ENCODE measurements at places on chromosomes 1 and 21.
A peak's percentile ranks its signal among the peaks of the same experiment; 100 is the strongest.

DNA sequence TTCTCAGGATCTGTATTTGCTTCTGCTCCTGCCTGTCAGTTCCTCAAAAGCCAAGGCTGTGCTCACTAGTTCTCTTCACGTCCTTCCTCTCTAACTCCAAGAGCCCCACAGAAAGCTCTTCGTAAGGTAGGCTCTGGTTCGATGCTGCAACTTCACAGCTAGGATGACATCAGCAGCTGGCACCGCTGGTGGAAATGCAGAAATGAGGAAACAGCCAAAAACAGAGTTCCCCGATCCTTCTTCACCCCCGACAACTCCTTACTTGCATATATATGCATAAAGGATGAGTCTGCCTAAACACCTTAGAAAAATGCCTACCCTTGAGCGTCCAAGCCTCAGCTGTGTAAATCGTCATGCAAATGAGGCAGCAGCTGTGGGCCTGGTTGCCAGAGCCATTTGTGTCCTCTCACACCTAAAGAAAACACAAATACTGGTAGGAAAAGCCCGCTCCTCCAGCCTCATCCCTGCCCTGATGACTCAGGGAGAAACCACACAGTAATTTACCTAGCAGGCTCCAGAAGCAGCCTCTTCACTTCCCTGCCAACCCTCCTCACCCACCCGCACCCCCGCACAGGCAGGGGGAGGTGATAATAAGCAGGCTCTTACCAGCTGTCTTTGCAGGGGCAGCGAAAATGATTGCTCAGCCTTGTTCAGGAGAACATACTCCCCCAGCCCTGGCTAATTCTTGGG is 28.2 kb downstream of the BATF3 start:
- no peak overlapping the region for H3K27ac ChIP-seq
- no peaks in the 10 kb centered on the region for H3K36me3 ChIP-seq
- H3K4me1 ChIP-seq: peaks cover 40% of the 10 kb centered on the region
- H3K4me3 ChIP-seq: no peak overlapping the region
- no peak for DNase-seq

DNA sequence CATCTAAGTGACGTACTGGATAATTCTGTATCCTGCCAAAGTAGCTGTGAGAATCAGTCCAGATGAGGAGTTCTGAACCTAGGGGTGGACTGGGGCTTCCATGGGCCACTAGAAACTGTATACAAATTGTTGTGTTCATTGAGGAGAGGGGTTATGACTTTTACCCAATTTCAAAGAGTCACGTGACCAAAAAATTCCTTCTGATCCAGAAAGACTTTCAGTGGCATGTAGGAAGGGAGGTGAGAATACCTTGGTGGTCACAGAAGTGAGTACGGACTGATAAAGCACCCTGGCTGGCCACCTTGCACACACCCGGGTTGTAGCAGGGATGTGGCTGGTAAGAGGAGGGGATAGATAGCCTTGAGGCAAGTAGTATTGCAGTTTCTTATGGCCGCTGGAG is 60.4 kb downstream of the BCAR3 start:
- DNase-seq: no peak
- peaks cover 3% of the 10 kb centered on the region for H3K4me1 ChIP-seq
- H3K36me3 ChIP-seq: no peaks in the 10 kb centered on the region
- H3K4me3 ChIP-seq: no peak overlapping the region
- peaks cover 20% of the 10 kb centered on the region for H3K27me3 ChIP-seq
- no peak overlapping the region for H3K27ac ChIP-seq

- DNase-seq: no peak
- no peak overlapping the region for H3K27ac ChIP-seq
- peaks cover 21% of the 10 kb centered on the region for H3K4me1 ChIP-seq
Measured at GRCh38 chr21:37270576-37271365, 3.6 kb upstream of the VPS26C start.

- no peaks in the 10 kb centered on the region for H3K36me3 ChIP-seq
- no peak for DNase-seq
- H3K27ac ChIP-seq: no peak overlapping the region
- no peak overlapping the region for H3K4me3 ChIP-seq
Measured at GRCh38 chr1:184412472-184412871, 25.6 kb downstream of the C1orf21 start.

DNA sequence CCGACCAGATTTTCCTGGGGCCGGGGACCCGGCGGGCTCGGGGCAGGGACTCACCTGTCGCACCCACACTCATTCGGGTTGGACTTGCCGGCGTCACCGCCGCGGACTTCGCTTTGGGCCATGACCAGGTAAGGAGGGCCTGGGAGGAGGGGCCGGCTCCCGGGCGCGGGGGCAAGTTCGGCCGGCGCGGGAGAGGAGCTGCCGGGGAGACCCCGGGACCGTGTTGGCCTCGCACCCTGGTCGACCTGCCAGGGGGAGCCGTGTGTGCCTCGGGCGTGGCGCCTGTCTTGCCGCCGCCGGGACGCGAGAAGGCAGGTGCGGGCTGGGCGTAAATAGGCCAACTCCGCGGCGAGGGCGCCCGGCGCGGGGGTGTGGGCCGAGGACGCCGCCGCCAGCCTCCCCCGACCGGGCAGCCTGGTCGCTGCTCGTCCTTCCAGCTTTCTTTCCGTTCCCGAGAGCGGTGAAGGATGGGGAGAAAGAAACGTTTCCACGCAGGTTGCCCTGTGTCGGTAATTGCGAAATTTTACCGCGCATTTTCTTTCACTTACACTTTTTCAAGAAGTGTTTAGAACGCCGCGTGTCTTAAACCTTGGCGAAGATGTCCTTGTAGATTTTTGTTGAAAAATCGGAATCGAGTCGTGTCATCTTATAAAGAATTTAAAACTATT is 558 bp downstream of the USP1 start:
- DNase-seq: no peak
- no peaks in the 10 kb centered on the region for H3K27me3 ChIP-seq
- peaks cover 46% of the 10 kb centered on the region for H3K4me1 ChIP-seq

DNA sequence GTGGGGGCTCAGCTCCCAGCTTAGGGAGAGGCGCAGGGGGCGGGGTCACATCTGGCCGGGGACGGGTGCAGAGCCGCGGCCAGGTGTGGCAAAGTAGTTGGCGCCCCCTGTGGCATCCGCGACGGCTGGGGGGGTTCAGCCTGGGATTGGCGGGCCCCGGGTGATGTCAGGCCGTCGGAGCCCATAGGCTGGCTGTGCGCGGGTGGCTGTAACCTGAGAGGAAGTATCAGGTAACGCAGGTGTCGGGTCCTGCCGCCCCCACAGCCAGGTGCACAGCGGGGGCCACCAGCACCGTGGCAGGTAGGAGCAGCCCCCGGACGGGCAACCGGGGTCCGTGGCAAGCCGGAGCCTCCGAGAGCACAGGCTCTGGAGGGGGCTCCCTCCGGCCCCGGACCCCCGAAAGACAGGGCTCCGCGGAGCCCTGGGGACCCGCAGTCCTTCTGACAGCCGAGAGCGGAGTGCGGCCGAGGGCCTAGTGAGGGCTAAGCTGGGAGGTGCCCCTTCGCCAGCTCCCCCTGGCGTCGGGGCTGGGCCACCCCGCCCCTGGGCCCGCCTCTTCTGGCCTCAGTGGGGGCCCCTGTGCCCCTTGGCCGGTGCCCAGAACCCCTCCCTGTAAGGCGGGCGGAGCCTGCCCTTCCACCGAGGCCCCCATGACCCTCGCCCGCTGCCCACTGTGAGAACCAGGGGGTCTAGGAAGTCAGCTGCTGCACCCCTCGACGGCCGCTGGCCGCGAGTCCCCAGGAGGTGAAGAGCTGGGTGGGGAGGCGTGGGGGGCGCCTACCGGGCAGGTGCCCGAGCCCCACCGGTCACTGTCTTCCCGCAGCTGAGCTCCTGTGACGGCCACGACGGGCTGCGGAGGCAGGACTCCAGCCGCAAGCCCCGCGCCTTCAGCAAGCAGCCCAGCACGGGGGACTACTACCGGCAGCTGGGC is 17.9 kb downstream of the TNFRSF25 start:
- no peak for DNase-seq
- no peak overlapping the region for H3K4me3 ChIP-seq
- H3K27ac ChIP-seq: no peak overlapping the region
- peaks cover 9% of the 10 kb centered on the region for H3K4me1 ChIP-seq

DNA sequence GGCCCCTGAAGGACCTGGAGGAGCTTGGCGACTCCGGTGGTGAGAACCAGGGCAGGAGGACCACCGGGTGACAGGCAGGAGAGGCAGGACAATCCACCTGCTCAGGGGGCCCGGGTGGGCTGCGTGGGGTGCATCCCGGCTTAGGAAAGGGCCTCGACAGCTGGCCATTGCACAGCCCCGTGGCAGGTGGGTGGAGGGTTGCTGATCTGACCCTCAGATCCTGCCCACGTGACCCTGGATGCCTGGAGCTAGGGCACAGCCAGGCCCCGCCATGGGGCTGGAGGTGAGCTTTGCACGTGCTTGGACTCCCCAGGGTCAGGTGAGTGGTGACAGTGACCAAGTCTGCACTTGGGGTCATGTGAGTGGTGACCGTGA is 35.5 kb upstream of the SLC19A1 start:
- peaks cover under 1% of the 10 kb centered on the region for H3K27me3 ChIP-seq
- no peak overlapping the region for H3K27ac ChIP-seq
- DNase-seq: no peak
- H3K36me3 ChIP-seq: no peaks in the 10 kb centered on the region

DNA sequence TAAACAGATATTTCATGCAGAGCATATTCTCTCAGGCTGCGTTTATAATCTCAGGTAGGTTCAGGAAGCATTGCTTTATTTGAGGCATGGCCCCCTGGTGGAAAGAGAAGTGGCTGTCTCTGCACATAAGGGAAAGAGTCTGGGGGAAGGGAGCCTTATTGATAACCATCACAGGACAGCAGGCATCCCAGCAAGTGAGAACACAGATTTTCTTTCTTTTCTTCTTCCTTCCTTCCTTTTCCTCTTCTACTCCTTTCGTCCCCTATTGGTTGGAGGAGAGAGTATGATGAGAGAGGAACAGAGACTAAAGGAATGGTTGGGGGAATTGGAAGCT is 21.9 kb downstream of the TSNAX start:
- peaks cover 30% of the 10 kb centered on the region for H3K36me3 ChIP-seq
- H3K27me3 ChIP-seq: no peaks in the 10 kb centered on the region
- peak; percentile 26 for DNase-seq
- no peak overlapping the region for H3K4me3 ChIP-seq
- H3K4me1 ChIP-seq: peaks cover 17% of the 10 kb centered on the region
- H3K27ac ChIP-seq: no peak overlapping the region

DNA sequence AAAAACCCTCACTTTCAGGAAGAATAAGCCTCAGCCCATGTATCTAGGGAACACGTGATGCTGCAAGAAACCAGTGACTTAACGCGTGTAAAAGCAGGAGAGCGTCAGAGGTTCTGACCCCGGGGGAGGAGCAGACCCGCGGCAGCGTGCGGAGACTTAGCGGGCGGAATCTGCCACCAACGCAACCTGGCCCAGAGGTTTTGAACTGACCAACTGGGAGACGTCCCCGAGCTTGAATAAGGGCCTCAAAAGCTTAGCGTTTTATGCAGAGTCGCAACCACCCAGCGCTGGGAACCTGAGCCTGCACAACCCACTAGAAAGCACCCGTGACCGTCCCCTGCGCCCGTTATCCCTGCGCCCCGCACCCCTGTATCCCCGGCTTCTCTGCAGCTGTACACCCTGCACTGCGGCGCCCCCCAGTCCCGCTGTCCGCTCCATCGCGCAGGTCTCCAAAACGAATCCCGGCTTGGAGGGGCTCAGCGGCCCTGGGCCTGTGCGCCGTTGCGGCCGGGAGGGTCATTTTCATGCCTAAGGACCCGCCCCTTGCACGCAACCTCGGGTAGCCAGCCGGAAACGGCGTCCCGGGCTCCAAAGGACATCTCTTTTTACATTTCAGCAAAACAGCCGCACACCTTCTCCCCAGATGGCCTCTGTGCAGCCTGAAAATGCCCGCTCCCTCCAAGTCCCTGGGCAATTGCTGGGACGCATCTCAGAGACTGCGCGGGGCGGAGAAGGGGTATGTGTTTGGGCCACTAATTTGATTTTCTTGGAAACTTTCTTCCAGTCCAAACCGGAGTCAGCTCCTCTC is 29.4 kb upstream of the TRIM17 start:
- no peaks in the 10 kb centered on the region for H3K36me3 ChIP-seq
- peaks cover 19% of the 10 kb centered on the region for H3K4me1 ChIP-seq
- peak; percentile 52 for DNase-seq
- H3K27ac ChIP-seq: peak overlapping the region; percentile 18

DNA sequence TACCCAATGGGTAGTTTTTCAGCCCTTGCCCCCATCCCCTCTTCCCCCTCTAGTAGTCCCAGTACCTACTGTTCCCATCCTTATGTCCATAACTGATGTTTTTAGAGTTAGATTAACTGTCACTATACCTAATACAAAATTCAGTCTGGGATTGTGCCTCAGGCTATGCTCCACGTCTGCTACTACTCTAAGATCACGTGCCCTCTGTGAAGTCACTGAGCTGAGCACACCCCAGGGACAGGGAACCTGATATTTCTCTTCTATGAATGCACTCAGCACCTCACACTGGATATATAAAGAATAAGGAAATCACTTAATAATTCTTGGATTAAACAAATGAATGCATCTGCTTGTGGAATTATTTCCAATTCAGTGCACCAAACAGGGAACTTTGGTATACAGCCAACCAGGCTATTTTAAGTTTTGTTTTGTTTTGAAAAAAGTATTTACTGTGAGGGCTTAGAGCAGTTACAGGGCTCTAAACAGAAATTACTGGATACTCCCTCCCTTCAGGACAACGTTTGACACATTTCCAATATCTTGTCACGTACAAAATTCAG is 307.9 kb downstream of the SMYD3 start:
- H3K4me1 ChIP-seq: no peaks in the 10 kb centered on the region
- no peak overlapping the region for H3K27ac ChIP-seq
- no peaks in the 10 kb centered on the region for H3K27me3 ChIP-seq
- H3K36me3 ChIP-seq: no peaks in the 10 kb centered on the region
- no peak overlapping the region for H3K4me3 ChIP-seq
- no peak for DNase-seq

GRCh38 chr1:200670242-200671118 is 773 bp upstream of the DDX59 start:
- peak overlapping the region; percentile 99 for H3K4me3 ChIP-seq
- H3K27me3 ChIP-seq: peaks cover 2% of the 10 kb centered on the region
- peak; percentile 27 for DNase-seq
- peak overlapping the region; percentile 93 for H3K27ac ChIP-seq
- H3K36me3 ChIP-seq: peaks cover 18% of the 10 kb centered on the region
- H3K4me1 ChIP-seq: peaks cover 36% of the 10 kb centered on the region

DNA sequence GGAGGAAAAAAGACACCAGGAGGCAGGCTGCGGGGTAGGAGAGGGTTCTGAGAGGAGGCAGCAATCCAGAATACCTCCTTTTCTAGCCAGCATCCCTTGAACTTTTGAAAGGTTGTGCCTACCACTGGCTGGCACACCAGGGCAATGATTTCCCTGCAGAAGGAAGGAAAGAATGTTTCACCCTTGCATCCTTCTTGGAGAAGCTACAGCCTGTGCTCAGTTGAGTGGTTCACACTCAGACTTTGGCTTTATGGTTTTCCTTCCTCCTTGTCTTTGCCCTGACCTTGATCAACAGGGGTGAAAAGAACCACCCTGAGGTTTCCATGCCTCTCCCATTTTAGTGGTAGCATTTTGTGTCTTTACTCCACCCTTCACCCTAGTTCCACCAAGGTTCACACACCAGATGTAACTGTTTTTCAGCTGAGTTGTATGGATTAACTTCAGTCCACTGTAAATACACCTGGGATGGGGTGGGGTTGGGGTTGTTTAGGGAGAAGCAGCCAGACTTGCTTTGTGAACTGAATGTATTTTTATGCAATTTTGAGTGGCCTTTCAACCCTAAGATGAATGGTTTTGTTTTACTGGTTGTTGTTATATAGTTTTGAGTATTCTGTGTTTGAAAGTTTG is 122.3 kb downstream of the SYT2 start:
- peaks cover 14% of the 10 kb centered on the region for H3K4me1 ChIP-seq
- no peak for DNase-seq

Measured in activated CD4-positive, alpha-beta memory T cell treated with anti-CD3 and anti-CD28 coated beads, Interleukin-2, amount 10 ng/mL, durations not matched to agents 7 days and 5 days (primary cell).